ENCODE measurements at places on chromosomes 13 and 19.

GRCh38 chr19:34231439-34231838 lies 22.9 kb upstream of the GARRE1 start:
- DNase-seq = no peak

DNA sequence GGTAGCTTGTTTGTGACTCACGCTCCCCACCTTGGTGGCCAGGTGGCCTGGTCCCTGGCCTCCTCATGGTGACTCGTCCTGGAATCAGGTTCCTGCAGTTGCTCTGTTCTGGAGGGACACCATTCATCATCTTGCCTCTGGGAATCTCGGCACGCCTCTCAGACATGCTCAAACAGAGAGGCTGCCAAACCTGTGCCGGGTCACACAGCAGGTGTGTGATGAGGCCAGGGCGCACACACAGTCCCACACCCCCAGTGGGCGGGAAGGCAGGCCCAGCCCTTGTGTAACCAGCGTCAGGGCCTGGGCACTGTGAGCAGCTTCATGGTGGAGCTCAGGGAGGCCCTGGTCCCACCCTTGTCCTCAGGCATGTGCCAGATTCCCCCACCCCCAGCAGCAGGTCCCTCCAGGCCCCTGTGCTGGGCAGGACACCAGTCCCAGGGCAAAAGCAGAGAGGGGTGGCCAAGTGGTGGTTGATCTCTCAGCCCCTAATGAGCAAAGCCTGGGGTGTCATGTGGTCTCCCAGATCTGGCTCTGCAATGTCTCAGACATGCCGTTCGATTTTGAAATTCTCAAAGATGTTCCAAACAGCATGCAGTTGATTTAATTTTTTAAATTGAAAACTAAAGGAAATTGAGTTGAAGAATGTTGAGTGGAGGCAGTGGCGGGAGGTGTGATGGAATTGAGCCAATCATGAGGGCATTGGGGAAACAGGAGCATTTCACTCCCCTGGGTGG lies 12.1 kb downstream of the CEBPA start:
- DNase-seq = no peak

DNA sequence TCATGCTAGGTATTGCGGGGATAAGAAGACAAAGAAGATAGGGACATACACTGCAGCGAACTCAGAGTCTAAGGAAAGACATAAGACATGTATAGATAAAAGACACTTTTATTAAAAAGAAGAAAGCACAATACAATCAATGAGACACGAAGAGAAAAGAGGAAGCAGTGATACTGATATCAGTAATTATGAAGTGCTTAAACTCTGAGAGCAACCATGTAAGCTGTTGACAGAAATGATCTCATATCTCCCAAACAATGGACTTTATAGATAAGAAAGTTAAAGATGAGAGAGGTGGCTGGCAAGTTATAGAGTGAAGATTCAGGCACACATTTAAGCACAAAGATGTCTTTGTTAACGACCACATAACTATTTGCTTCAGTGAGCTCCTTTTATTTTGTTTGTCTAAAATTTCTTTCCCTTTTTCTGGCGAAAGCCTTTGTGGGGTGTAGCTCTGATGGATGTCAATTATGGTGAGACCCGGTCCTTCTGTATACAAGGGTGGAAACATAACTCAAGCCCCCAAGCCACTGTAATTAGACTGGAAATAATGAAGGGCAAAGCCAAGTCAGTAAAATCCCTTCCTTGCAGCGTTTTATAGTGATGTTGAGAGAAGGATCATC lies 818.0 kb upstream of the SLC10A2 start:
- no peak for DNase-seq

DNA sequence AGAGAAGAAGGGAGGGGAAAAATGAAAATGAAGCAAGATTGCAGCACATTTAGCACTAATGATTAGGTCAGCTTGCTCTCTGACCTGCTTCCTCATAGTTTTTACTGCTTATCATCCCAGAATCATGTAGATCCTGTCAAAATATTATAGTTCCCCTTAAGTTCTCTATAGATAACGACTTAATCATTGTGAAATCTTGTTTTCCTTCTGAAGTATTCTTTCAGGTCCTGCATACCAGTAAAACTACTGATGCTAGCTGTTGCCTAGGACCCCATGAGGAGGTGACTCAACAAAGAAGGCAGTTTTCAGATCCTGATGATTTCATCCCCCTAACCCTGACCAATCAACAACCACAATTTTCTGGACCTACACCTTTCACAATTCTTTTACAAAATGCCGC lies 1131.7 kb downstream of the SLITRK5 start:
- DNase-seq = no peak

DNA sequence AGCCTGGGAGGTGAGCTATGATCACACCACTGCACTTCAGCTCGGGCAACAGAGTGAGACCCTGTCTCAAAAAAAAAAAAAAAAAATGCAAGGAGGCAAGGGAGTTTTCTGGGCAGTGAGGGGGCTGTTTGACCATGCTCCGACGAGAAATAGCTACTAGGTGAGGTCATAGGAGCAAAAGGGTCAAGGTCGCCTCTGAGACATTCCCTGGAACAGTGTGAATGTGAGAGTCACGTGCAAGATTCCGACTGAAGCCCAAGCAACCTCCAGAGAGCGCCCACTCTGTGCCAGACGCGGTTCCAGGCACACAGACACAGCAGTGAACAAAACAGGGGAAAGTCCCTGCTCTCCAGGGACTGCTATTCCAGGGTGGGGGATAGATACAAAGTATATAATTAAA lies 2.5 kb downstream of the ZNRF4 start:
- no peak for DNase-seq

- no peak for DNase-seq
Measured at GRCh38 chr19:18637673-18638630, 1.1 kb downstream of the KLHL26 start.

DNA sequence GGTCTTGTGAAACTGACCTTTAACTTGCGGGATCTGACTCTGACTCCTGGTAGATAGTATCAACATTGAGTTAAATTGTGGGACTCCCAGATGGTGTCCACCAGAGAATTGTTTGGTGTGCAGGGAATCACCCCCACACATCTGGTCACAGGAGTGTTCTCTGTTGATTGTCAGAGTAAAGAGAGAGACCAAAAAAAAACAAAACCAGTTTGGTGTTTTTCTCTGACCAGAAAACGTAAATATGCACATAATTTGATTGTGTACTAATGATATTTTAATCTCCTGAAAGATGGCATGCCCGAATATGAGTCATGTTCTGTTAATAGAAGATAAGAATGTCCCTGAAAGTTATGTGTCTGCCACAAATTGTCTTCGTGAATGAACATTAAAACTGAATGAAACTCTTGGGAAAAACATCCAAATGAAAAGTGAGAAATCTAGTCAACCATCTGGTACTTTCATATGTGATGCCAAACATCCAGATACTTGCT lies 118.5 kb upstream of the GPC6 start:
- no peak for DNase-seq

GRCh38 chr13:109271061-109271460 lies 515.3 kb downstream of the IRS2 start:
- DNase-seq = no peak

DNA sequence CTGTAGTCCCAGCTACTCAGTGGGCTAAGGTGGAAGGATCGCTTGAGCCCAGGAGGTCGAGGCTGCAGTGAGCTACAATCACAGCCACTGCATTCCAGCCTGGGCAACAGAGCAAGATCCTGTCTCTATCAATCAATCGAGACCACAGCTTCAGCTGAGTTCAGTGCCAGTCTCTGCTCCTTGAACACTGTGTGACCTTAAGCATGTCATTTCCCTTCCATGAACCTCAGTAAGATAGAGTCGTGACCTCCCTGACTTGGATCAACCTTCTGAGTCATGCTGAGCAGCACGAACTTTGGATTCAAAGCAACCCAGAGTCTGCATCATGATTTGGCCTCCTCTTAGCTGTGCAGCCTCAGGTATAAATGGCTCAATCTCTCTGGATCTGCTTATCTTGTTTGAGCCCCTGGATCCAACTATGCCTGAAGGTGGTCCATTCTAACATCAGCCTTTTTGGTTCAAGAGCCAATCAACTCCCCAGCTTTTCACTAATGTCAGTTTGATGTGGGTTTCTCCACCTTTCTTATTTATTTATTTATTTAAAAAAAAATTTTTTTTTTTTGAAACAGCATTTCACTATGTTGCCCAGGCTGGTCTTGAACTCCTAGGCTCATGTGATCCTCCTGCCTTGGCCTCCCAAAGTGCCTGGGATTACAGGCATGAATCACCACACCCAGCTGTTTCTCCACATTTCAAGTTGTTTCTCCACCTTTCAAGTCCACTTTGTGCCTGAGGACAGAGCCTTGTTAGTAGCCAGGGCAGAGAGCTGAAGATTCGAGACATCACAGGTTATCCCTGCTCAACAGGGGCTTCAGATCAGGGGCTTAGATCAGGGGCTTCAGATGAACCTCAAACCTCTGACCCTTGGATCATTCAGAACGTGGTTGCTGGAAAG lies 26.4 kb downstream of the PTPRS start:
- no peak for DNase-seq

GRCh38 chr13:74904556-74904955 lies 577.4 kb downstream of the TBC1D4 start:
- DNase-seq = no peak

DNA sequence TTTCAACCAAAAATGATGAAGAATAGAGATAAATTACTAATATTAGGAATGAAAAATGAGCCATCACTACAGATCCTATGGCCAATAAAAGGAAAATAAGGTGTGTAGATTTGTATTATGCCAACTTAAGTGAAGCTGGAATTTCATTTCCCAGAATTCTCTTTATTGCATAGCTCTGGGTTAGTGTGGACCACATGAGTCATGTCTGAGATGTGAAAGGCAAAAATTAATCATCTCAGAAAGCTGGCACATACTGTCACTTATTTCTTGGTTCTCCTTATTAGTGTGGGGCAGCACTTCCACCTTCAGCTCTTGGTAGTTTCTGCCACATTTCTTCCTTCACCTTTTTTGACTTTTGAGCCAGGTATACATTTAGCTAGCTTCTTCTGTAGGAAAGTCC lies 82.6 kb downstream of the KATNAL1 start:
- no peak for DNase-seq

DNA sequence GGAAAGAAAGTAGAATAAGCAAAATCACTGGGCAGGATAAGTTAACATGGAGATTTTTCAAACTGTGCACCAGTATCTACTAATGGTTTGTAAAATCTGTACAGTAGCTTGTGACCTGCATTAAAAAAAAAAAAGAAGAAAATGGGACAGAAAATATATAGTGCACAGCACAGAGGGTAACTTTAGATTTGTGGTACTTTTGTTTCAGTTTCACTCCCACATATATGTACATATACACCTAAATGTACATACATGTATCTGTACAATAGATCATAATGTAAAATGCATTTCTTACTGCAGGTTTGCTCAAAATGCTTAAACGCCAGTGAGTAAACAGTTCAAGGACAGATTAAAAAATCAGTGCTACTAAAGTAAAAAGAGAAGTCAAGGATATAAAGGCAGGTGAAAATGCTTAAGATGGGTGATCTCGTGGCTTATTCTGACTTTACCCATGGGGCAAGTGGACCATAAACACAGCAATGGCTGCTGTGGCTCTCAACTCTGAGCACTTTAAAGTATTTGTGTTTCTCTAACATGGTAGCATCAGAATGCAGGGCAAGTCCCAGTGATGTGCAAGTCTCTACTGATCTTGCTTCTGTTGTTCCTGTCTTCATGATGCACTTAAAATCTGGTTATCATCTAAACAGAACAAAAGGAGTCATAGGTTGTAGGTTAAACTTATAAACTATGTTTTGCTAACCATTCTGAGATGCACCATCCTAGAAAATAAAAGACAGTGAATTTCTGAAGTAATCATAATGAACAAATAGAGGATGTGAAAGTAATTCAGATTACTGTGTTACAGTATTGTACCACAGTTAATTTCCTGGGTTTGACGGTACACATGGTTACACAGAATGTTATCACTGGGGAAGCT lies 112.3 kb downstream of the MIPEP start:
- no peak for DNase-seq

GRCh38 chr13:84077271-84077670 lies 195.0 kb upstream of the SLITRK1 start:
- DNase-seq = no peak

- no peak for DNase-seq
Measured at GRCh38 chr13:50357586-50358118, 342.4 kb downstream of the KCNRG start.

DNA sequence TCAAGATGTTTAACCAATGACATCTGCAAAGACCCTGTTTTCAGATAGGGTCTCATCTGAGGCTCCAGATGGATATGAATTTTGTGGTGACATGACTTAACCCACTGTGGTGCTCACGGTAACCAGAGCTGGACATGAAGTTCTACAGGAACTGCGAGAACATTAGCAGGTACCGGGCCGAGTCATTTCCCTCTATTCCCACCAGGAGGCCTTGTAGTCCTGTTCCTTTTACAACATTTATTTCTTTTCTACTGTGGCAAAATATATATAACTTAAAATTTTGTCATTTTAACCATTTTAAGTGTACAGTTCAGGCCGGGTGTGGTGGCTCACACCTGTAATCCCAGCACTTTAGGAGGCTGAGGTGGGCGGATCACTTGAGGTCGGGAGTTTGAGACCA lies 7.6 kb upstream of the TSPAN16 start:
- DNase-seq = no peak

GRCh38 chr13:30479883-30480219 lies 14.1 kb upstream of the HMGB1 start:
- no peak for DNase-seq

DNA sequence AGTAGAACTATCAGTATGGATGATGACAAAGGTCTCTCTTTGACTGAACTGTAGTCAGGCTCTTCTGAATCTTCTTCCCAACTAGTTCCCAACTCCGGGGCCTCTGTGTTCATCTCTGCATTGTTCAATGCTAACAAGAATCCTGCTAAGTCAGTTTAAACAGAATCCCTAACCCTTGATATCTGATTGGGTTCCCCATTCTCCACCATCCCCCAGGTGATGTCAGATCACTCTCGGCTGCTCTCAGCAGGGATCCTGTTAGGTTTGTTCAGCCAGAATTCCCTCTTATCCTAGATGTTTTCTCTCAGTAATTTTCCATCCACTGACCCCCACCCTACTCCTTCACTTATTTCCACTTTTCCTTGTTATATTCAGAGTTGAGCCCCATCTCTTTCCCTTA lies 223.6 kb downstream of the RGCC start:
- no peak for DNase-seq

DNA sequence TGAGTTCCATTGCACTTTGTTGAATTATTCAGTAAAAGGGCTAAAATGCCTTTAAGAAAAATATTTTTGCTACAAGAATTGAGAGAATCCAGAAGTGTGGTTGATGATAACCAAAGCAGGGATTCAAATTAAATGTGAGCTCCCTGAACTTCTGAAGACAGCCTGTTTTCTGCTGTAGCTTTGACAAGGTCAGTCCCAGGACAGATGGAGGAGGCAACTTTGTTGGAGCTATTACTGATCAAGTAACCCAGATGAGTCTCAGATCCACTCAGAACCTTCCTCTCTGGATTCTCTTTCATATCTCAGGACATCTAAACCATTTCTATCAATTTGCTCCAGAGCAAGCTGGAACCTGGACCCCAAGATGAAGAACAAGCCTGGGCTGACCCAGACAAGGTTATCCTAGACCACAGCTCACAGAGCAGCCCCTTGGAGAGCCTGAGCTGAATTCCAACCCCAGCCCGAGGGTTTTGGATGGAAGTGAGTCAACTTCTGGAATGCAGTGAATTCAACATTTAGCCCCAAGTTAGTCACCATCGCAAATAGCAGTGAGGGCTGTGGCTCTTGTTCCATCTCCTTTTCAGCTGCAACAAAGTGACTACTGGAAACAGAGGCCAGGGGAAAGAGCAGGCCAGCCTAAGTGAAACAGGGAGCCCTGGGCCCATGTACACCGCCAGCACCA lies 137.8 kb upstream of the TSC22D1 start:
- no peak for DNase-seq

All from stimulated activated CD4-positive, alpha-beta T cell treated with anti-CD3 and anti-CD28 coated beads, Interleukin-15, amount 100 ng/mL, for 1 hour (primary cell).